ENCODE measurements at places on chromosomes 12 and 14.

- DNase-seq, result no peak
Observed at GRCh38 chr12:65602253-65602609, 222.1 kb upstream of the HMGA2 start.

DNA sequence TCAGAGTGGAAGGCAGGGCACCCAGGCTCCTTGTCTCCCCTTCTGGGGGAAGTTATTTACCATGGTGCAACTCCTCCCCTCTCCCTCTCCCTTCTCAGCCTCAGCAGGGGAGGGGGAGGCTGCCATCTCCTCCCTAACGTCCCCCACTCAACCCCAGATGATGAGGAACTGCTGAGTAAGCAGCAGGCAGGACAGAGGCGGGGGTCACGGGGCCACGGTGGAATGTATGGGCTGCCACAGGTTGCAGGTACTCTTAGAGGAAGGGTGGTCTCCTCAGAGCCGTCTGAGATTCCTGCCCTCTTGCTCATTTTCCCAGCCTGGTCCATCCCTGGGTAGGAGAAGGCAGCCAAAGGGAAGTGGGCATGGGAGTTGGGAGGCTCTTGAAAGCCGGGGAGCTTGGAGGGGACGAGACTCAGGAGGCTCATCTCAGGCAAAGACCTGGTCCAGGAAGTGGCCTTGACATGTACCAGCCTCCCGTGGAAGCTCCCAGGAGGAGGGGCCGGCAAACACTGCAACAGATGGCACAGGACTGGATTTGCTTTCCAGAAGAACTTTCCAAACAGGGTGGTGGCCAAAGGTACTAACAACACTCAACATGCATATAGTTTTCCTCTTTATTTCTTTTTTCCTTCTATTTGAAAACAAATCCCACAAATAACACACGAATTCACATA lies 19.0 kb downstream of the RIN3 start:
- DNase-seq, result no peak

DNA sequence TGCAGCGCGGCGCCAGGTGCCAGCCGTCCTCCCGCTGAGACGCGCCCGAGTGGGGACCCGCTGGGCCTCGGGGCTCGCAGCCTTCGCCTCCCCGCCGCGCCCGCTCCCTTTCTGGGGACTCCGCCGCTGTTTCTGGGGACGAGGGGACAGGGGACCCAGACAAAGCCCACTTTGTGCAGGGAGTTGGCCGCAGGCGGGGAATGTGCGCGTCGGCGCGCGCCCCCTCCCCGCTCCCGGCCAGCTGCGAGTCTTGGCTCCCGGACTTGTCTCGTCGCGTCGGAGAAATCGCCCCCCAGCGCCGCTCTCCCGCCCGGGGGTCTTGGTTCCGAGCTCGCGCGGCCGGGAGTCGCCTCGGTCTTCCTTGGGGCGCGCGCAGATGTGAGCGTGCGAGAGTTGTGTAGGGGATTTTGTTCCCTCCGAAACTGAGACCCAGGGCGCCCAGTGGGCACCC lies 717 bp downstream of the VASH1 start:
- no peak for DNase-seq

DNA sequence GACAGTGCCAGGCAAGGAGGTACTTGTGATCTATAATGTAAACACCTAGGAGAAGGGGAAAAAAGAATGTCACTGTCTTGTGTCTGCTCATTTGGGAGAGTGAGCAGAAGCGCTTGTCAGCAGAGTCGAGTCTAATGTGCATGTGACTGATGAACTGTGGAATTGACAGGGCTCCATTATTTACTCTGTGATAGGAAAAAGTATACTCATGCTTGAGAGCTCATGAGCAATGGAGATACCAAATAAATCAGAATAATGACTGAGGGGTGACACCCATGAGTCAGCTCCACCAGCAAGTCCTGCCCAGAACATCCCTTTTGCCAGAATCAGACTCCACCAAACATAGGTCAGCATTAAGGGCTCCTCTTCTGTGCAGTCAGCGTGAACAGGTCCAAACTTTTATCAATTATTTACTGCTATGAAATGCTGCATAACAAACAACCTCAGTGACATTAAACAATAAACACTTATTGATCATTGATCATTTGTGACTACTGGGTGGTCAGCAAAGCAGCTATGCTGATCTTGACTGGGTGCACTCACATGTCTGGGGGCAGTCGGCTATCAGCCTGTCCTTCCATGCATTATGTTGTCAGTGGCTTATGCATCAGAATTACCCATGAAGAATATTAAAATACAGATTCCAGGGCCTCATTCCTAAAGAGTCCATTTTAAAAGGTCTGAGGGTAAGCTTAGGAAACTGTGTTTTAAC lies 29.2 kb upstream of the WSCD2 start:
- no peak for DNase-seq

DNA sequence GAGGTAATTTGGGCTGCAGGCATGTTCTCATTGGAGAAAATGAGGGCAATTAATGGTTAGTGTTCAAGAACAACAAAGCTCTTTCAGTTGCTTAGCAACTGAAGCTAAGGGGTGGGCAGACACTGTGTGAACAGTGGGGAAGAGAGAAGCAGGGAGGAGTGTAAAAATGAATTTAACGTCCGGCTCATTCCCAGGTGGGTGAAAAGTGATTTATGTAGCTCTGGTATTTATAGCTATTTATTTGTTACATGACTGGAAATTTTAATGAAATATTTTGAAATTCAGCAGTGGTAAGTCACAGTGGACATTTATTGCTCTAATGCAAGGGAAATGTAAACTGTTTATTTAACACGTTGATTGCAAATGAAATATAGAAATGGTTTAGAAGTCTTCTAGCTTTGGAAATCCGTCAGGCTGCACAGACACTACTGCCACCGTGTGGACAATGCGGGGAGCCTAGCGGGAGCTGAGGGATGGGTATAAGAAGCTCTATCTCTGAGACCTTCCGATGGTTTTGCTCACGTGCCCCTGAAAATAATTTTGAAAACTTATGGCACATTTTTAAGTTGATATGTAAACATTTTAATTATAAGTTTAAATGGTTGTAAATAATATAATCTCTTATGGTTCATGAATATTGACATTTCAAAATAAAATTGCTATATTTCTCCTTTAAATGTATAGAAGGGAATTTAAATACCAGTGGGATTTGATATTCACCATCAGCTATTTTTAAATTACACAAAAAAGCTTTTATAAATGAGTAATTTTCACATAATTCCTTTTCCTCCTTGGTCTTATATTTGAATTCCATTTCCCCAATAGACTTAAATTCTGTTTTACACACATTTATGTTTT lies 54.4 kb downstream of the E2F7 start:
- DNase-seq, result peak; percentile 60
